ENCODE measurements at places on chromosomes 5 and 9.

DNA sequence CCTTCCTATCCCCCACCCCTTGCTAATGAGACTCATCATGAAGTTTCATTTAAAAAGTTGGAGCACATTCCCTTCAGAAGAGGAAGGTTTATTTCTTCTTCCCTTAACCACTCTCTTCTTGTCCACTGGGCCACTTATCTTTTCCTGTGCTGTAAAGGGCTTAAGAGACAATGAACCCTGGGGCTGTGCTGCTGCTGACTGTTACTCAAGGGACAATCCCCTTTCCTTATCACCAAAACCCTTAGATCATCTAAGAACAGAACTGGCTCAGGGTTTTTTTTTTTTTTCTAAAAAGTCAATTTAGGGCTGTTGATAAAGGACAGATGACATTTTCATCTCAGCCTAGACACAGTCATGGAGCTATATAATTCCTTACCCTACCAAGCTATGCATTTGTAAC is 29.6 kb downstream of the CAPSL start:
- no peak for DNase-seq

GRCh38 chr5:159199780-159200179 is 9.6 kb downstream of the RNF145 start:
- DNase-seq: no peak

- no peak for DNase-seq
Observed at GRCh38 chr5:34916518-34916917, 1.0 kb downstream of the BRIX1 start.

- no peak for DNase-seq
Observed at GRCh38 chr5:141360685-141361084, 891 bp downstream of the PCDHGB2 start.

- DNase-seq: no peak
Observed at GRCh38 chr9:76932757-76933156, 26.8 kb upstream of the PRUNE2 start.

GRCh38 chr5:88877826-88878225 is 5.2 kb downstream of the MEF2C start:
- DNase-seq: no peak

GRCh38 chr9:106752581-106752980 is 110.4 kb upstream of the ZNF462 start:
- no peak for DNase-seq

DNA sequence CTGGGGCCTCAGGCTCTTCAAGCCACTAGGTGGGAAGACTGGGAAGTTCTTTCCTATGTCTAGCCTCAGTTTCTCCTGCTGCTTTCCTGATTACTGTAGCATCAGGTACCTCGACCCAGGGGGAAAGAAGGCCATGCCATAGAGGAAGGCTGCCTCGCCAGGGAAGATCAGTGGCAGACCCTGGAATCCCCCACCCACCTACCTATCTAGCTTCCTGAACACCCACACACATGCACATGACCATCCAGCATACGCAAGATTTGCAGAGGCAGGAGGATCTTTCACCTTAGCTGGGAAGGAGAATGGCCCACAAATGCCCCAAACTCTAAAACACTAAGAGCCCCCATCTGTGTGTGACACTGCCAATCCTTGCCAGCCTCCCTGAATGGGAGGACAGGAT is 8.0 kb downstream of the NR5A1 start:
- DNase-seq: no peak

GRCh38 chr5:1806199-1806598 is 5.0 kb downstream of the NDUFS6 start:
- no peak for DNase-seq

DNA sequence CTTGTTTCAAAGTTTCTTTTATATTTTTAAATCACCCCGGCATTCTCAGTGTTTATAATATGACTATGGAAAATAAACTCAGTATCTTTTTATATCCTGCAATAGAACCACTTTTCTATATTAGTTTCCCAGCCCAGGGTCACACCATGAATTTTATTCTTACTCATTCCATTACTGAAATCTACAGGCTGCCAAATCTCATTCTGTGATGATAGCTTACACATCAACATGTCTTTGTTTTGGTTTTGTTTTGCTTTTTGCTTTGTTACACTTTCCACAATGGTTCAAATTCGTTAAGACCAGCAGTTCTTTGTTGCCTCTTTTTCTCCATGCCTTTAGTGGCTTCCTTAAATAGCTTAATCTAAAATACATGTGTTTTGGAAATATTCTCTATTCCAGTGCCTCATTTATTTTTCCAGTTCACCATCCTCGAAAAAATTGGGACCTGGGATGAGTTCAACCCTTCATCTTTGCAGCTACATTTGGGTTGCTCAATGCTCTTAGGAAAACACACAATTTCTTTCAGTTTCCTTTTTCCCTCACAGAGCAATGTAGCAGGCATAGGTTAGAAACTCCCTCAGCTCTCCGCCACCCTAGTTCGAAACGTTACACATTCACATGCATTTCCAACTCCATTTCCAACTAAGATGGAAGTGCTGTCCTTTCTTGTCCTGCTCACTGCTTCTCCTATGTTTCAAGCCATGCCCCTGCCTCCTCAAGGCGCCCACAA is 1146.3 kb downstream of the MAT2B start:
- DNase-seq: no peak

- no peak for DNase-seq
Observed at GRCh38 chr9:8874482-8874881, 1074.9 kb upstream of the DMAC1 start.

- no peak for DNase-seq
Observed at GRCh38 chr5:29469581-29469980, 1723.9 kb upstream of the CDH6 start.

- DNase-seq: no peak
Observed at GRCh38 chr9:133347515-133347984, 381 bp downstream of the MED22 start.

DNA sequence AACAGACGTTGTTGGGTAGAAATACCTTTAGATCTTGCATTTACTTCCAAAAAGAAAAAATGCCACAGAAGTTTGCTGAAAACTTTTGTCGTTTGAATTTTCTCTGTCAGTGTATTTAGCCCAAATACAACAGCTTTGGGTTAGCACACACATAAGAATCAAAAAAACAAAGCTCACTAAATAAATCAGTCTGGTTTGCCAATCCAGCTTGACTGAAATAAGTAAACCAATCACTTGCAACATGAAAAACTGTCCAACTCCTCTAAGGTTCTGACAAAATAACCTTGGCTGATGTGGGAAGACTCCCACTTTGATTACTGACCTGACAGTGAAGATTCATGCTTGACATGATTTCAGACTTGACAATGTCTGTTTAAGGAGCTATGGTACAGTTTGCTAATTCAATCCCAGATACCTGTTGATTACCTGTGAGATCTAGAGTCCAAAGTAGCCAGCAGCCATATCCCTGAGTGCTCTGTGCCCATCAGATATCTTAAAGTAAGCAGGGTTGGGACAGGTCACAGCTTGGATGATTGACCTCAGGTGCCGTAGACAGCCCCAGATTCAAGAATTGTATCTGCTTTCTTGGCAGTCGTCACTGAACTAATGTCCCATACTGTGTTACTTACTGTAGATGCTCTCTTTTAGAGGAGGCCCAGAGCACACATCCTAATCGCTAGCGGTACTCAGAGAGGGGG is 727 bp downstream of the IGIP start:
- DNase-seq: no peak

- no peak for DNase-seq
Observed at GRCh38 chr5:106956886-106957285, 713.9 kb downstream of the EFNA5 start.

DNA sequence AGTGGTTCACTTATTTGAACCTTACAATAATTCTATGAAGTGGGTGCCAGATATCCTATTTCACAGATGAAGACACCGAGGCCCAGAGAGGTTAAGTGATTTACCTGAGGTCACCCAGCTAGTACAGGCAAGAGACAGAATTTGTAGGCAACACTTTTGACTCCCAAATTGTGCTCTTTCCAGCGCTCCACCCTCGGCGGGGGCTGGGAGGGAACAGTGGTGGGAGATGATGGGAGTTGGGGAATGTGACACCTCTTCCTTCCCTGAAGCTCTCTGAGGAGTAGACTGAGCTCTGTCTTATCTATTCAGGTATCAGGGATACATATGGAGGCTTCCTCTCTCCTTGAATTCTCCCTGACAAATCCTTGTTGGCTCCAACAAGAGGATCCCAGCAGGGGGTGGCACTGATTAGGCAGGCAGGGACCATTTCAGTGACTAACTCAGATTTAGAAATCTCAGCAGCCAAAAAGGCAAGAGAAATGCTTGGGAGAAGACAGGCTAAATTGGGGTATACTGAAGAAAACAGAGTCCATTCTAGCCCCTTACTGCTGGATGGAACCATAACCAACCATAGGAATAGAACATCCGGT is 95.8 kb upstream of the PANK3 start:
- DNase-seq: no peak

- no peak for DNase-seq
Observed at GRCh38 chr9:85262333-85262732, 479.4 kb downstream of the AGTPBP1 start.

DNA sequence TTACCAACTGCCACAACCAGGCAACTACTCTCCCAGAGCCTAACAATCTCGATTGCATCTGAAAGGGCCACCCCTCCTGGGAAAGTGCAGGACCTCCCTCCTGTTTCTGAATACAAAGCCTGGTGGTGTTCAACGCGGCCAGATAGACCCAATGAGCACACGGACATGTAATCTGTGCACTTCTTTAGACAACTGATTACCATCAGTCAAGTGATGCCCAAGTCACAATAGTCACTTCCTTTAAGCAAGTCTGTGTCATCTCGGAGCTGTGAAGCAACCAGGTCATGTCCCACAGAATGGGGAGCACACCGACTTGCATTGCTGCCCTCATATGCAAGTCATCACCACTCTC is 739 bp downstream of the C9orf72 start:
- DNase-seq: no peak

GRCh38 chr5:164256954-164257353 is 751.5 kb downstream of the MAT2B start:
- no peak for DNase-seq
